Activated CD4-positive, alpha-beta T cell treated with anti-CD3 and anti-CD28 coated beads for 1 hour (primary cell): ENCODE measurements at places on chromosomes 16 and 17.

- no peak for DNase-seq
Measured at GRCh38 chr17:34596920-34597319, 17.5 kb downstream of the TMEM132E start.

- DNase-seq: no peak
Measured at GRCh38 chr16:11399261-11399831, 54.1 kb downstream of the RMI2 start.

GRCh38 chr16:55169780-55170179 lies 154.2 kb upstream of the IRX6 start:
- DNase-seq: no peak

- DNase-seq: no peak
Measured at GRCh38 chr17:14775731-14776492, 475.0 kb downstream of the HS3ST3B1 start.

GRCh38 chr16:75415169-75415905 lies 18.0 kb downstream of the CFDP1 start:
- DNase-seq: no peak

DNA sequence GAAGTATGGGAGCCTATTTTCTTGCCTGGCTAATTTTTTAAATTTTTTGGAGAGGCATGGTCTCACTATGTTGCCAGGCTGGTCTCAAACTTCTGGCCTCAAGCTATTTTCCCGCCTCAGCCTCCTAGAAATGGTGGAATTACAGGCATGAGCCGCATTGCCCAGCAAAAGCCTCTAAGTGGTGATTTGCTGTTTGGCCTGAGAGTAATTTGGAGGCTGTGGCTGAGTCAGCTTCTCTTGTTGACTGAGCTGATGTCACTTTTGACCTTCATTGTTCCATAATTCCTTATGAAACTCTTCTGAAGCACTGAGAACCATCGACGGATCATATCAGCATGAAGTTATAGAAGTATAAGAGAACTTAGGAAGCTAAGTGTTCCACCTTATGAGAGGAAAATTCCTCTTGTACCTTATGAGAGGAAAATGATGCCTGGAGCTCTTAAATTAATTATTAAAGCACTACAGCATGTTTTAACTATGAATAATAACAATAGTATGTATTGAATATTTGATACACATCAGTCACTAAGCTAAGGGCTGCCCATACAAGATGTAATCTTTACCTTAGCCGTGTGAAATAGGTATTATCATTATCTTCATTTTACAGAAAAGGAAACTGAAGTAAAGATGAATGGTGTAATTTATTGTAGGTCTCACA lies 220.8 kb upstream of the MON1B start:
- DNase-seq: no peak

GRCh38 chr16:84763629-84764028 lies 56.2 kb upstream of the CRISPLD2 start:
- DNase-seq: no peak

- no peak for DNase-seq
Measured at GRCh38 chr17:44197980-44198720, 1.5 kb downstream of the ATXN7L3 start.

GRCh38 chr17:61299517-61300513 lies 99.8 kb upstream of the TBX2 start:
- no peak for DNase-seq

GRCh38 chr17:49180303-49180702 lies 30.1 kb downstream of the GNGT2 start:
- peak; percentile 45 for DNase-seq

GRCh38 chr17:10022416-10022815 lies 117.3 kb upstream of the RCVRN start:
- no peak for DNase-seq

DNA sequence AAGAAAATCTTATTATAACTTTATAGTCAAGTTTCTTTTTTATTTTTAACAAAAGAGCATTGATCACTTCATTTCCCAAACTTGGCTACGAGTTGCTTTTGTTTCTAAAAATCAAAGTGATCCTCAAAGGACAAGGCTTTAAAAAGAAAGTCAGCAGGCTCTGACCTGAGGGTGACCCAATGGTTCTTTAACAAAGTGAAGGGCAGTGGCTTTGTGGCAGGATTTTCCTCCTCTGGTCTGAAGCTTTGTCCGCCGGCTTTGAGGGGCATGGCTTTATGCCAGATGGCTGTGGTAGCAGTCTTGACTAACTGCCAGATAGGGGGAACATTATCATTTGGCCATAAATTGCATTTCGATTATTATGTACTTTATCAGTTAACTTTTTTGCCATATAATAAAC lies 28.5 kb downstream of the IQCK start:
- DNase-seq: no peak

DNA sequence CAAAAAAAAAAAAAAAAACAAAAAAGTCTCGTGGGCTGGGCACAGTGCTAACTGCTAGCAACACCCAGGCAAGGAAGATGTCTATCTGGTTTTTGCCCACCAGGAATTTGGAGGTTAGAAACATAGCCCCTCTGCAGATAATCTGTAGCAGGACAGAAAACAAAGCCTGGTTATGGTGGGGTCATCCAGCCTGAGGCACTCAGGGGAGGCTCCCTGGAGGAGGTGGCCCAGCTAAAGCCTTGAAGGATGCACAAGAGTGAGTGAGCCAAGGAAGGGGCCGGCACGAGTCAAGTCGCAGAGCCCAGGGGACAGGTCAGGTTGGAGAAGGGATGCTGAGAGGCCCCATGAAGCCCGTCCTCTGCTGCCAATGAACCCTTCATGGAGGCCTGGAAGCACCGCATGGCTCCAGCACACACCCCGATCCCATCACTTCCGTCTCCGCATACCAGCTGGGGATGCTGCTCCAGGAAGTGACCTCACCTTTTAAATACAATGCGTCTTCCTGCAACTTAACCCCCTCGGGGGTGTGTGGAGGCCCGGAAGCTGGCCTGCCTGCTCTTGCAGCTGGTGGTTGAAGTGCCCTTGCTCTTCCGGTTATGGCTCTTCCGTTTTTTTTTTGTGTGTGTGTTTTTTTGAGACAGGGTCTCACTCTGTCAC lies 86.5 kb downstream of the ENGASE start:
- DNase-seq: no peak

- no peak for DNase-seq
Measured at GRCh38 chr17:76869496-76870376, 1.5 kb downstream of the MGAT5B start.

DNA sequence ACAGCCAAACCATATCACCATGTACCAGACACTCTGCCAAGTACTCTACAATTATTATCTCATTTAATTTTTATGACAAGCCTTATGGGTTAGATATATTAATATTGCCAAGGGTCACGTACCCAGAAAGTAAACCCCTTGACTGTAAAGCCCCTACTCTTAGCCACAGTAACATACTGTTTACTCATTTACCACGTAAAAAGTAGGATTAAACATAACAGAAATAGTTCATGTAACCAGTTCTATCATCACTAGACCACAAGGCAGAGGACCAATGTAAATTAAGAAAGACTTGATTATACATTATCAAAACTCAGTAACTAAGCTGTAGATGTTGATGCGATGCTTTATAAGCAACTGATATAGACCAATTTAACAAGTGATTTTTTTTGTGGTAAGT lies 101.5 kb upstream of the CNTNAP4 start:
- DNase-seq: no peak

- no peak for DNase-seq
Measured at GRCh38 chr16:49821614-49822282, 34.2 kb downstream of the ZNF423 start.

- no peak for DNase-seq
Measured at GRCh38 chr16:27470567-27471431, 68.8 kb downstream of the IL21R start.

DNA sequence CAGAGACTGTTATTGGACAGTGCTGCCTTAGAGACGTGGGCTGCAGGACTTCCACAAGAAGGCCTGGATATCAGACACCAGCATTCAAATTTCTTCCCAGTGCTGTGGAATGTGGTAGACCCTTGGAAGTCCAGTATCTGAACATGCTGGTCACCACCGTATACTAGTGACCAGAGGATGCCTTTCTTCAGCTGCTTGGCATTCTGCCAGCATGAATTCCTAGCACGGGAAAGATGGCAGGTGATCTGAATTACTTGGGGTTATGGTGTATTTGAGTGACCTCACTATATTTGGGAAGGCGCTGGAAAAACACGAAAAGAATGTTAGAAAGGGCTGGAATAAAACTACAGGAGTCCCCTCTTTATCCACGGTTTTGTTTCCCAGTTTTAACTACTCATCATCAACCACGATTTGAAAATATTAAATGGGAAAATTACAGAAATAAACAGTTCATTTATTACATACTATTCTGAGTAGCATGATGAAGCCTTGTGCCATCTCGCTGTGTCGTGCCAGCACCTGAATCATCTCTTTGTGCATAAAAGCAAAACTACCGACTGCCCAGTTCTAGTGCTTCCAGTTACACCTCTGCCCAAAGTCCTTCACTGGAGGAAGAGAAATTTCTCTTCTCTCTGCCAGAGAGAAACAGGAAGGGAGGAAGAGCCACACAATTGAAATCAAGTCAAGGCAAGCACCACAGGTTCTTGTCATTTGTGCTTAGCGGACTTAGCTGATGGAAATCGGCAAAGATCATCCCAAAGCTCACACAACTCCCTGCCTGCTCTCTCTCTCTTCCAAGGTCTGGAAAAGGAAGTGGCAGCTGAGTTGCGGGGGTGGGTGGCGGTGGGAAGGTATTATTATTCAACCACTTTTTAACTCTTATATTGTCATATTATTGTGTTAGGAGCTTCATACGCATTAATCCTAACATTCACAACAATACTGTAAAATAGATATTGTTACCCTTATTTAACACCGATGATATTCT lies 1.4 kb upstream of the CHST4 start:
- no peak for DNase-seq

- no peak for DNase-seq
Measured at GRCh38 chr16:31221357-31222160, 4.6 kb upstream of the PYDC1 start.

DNA sequence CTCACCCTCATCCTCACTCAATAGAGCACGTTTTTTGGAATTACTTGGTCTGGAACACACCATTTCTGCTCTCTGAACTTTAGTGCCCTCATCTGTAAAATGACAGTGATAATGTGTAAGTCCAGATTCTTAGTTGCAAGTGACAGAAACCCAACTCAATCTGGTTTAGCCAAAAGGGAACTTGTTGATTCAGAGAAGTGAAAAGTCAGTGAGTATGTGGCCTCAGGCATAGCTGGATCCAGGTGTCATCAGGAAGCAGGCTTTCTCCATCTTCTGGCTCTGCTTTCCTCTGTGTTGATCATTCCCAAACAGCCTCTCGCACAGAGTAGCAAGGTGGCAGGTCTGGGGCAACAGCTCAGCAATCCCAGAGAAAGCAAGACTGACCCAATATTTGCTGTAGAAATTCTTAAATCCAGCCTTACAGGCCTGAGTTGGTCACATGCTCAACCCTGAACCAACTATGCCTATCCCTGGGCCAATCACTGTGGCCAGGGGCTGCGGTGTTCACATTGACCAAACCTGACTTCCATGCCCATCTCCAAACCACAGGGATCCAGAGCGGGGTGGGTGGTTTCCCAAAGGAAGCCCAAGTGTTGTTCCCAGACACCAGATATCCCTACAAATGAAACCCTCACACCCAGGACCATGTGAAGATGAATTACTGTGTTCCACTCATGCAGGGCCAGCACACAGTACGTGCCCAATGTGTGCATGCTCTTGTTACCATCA lies 23.3 kb upstream of the ALKBH5 start:
- no peak for DNase-seq

DNA sequence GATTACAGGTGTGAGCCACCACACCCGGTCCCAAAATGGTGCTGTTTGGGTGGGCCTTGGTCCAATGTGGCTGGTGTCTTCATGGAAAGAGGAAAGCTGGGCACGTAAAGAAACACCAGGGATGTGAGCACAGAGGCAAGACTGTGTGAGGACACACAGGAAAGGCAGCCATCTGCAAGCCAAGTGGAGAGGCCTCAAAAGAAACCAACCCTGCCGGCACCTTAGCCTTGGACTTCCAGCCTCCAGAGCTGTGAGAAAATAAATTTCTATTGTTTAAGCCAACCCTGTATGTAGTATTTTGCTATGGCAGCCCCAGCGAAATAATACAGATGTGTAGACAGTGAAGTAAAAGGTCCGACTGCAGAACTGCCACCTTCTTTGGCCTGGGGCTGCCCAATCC lies 68.7 kb downstream of the SLC39A11 start:
- no peak for DNase-seq

- no peak for DNase-seq
Measured at GRCh38 chr17:71639865-71640264, 481.0 kb upstream of the SOX9 start.

- no peak for DNase-seq
Measured at GRCh38 chr17:35715416-35715815, 16.0 kb upstream of the RASL10B start.

- no peak for DNase-seq
Measured at GRCh38 chr17:28959471-28959871, 8.2 kb upstream of the PHF12 start.

DNA sequence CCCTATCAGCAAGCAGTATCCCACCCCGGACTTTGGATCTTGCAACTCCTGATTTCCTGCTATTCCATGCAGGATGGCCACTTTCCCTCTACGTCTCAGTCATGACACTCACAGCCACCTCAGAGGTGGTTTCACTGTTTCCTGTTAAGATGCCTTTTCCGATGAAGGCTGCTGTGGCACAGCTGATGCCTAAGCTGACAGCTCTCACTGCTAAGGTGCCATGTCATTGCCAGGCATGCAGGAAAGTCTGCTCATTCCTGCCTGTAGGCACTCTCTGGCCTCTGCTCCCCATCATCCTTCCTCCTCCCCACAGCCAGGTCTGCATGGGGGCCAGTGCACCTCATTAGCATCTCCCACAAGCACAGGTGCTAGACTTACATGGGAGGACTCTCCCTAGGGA lies 173.0 kb downstream of the CBLN1 start:
- DNase-seq: no peak

DNA sequence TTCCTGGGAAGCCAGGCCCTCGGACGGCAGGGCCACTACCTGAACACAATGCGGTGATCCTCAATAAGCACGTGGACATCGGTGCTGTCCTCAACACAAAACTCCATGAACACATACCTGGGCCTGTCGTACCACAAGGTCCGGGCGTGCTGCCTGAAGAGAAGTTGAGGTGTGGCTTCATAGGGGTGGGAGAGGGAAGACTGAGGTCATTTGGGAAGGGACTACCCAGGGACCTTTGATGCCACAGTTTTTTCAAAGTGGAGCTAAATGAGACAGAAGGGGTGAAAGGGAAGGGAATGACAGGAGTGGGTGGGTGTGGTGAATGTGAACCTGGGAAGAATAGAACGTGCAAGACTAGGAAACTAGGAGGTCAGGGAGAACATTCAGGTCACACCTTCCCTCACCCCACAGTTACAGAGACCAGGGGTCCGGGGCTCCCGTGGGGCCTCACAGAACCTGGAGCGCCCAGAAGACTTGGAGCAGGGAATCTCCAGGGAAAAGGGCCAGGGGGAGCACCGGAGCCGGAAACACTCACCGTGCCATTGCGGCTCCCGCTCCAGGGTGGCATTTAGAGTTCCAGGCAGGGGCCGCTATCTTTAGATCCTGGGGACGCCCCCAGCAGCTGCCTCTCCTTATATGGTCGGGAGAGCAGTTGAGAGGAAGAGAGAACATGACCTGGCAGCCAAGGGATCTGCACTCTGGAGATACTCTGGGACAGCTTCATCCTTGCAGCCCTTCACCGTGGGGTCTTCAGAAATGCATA lies at the start of gene PTGES3L:
TSS of gene PTGES3L (minus strand) at position 570 of the 763 bp plus-strand sequence. CDS start at position 543, 27 bp downstream.
- no peak for DNase-seq
